Inflammatory macrophage treated with lipopolysaccharide for 1 hour (primary cell): ENCODE measurements at places on chromosomes 3 and 15.
A peak's percentile ranks its signal among the peaks of the same experiment; 100 is the strongest.

- no peak for DNase-seq
These were observed 158.3 kb downstream of the TMEM108 start for GRCh38 chr3:133196527-133196926.

DNA sequence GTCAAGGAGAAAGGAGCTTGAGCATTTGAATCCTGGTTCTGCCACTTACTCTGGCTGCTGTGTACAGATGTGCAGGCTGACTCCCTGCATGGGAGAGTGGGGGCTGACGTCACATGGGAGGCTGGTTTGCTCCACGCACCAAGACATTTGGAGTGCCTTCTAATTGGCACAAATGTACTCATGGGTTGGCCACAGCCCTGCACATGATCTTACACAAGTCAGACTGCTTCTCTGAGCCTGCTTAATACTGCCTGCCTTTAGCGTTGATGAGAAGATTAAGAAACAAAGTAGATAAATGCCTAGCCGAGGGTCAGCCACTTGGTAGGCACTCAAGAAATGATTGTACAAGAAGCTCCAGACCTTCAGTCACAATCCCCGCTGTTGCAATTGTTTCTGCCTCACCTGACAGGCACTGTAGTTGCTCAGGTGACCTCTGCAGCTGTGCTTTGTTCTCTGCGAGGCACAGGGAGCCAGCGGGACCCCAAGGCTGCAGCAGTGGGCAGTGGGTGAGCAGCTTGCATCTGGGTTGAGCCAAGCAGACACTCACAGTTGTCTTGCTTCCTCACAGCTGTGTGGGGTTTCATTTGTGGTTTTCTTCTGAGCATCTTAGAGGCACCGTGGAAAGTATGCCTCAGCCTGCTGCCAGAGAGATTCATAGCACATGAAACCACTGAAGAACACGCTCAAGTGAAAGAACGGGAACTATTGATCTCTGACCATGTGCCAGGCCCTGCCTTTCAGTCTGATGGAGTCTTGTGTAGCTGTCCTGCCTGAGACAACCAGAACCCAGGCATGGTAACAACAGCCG is 33.1 kb downstream of the GRK7 start:
- DNase-seq = peak; percentile 36

GRCh38 chr15:79090487-79091203 is at the start of gene RASGRF1:
TSS of gene RASGRF1 (minus strand) at chr15:79090780. CDS start at chr15:79090498, 282 bp downstream.
- no peak for DNase-seq

DNA sequence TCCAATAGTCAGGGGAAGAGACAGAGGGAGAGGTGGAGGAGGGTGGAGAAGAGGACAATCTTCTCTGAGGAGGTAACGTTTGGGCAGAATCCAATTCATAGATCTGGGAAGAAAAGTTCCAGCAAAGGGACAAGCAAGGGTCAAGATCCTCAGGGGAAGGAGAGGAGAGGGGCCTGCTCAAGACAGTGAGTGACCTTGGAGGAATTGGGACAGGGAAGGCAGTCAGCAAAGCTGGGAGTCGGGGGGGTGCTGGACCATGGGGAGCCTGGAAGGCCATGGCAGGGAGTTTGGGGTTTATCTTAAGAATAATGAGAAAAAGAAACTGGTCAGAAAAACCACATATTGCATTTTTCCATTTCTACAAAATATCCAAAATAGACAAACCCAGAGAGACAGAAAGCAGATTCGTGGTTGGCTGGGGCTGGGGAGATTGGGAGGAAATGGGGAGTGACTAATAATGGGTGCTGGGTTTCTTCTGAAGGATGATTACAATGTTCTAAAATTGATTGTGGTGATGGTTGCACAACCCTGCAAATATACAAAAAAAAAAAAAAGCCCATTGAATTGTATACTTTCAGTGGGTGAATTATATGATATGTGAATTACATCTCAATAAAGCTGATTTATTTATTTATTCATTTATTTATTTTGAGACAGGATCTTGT is 19.6 kb upstream of the SRP14 start:
- DNase-seq = no peak

DNA sequence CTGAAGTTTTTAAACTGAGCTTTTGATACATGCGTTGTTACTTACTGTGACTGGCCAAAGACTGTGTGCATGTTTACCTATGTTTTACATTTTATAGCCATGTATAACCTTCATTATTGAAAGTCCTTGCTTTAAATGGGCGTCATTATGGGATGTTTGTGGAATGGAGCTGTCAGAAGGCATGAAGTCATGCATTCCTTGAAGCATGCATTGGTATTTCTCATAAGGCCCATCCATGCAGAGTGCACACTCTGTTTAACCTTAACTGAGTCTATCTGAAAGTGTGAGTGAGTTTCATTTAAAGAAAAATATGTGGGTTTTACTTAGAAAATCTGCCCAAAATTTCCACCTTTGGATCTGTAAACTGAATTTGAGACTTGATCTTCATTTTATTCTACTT is 51.1 kb downstream of the PSMD6 start:
- no peak for DNase-seq

DNA sequence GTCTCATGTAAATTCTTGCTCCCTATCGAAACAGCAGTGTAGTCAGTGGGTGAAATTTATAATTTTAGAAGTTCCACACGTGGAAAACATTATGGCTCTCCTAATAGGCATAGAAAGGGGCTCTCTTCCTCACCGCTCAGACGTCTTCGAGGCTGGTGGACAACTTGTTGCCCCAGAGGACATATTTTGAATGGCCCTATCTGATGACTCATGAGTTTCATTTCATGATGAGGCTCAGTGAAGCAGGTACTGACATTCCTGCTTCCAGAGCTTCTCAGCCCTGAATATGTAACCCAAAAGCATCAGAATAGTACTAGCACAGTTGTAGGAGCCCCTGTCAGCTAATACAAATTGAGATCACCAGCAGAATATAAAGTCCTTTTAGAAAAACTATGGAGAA is 117.9 kb downstream of the HERC1 start:
- no peak for DNase-seq

DNA sequence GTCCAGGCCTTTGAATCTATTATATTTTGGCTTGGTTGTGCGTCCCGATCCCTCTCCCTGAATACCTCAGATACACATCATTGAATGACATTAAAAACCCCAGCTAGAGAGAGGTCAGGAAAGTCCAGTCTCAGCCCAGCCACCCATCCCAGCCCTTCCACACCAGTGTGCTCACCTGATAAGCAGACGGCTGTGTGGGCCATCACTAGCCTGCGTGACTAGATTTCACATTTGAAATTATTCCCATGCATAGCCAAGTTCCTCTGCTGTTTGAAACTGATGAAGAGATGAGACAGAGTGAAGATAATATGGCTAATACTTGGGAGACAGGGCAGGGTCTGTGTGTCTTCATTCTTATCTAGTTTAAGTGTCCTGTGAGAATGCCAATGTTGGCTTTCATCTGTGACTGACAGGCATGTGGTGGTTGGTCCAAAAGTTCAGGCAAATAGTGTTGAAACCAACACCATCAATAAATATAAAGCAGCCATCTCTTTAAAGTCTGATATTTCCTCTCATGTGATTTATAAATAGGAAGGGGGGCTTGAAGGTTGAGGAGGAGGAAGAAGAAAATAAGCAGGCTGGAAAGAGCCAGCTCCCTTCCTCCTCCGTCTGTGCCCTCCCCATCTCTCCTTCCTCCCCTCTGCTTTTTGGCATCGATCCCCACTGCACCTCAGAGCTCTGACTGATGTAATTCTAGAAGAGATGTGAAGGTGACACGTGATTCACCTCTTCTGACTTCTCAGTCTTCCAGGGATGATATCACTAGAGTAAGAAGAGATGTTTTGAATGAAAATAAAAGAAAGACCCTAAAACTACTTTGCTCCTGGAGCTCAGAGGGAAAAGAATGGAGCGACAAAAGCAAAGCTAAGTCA is 5.1 kb downstream of the FAM43A start:
- DNase-seq = no peak

DNA sequence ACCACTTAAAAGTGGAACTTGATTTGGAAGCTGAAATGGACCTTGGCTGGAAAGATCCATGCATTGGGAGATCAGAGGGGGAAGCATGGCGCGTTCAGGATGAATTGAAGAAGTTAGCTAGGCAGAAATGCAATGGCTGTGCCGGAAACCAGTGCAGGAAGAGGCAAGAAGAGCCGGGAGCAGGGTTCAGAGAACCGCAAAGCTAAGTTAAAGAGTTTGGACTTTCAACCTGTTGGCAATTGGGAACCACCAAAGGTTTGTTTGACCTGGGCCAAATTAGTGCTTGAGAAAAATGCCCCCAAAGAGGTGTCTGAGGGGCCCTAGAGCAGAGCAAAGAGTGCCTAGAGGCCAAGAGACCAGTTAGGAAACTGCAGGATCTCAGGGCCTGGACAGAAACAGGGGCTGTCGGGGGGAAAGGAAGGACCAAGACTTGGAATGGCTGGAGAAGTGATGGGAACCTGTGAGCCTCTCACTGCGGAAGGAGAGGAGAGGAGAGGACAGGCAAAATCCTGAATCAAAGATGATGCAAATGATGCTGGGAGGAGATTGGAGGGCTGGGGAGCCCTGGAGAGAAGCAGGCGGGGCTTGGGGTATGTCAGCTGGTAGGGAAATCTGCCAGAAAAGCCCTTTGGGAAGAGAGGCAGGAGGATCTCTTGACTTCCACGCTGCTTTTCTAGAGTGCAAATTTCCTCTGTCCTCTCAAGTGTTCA is 49.3 kb downstream of the FAM174B start:
- DNase-seq = no peak

GRCh38 chr3:119329551-119329950 is 35.4 kb downstream of the ARHGAP31 start:
- no peak for DNase-seq

- no peak for DNase-seq
These were observed 566.7 kb upstream of the NECTIN3 start for GRCh38 chr3:110504901-110505300.

GRCh38 chr3:171168086-171168485 is 141.6 kb upstream of the SLC2A2 start:
- DNase-seq = no peak

GRCh38 chr3:122219242-122219872 is 35.9 kb downstream of the CASR start:
- no peak for DNase-seq

- DNase-seq = no peak
These were observed at the start of gene ERC2 for GRCh38 chr3:56468184-56469106. TSS of gene ERC2 (minus strand) at chr3:56468467.

DNA sequence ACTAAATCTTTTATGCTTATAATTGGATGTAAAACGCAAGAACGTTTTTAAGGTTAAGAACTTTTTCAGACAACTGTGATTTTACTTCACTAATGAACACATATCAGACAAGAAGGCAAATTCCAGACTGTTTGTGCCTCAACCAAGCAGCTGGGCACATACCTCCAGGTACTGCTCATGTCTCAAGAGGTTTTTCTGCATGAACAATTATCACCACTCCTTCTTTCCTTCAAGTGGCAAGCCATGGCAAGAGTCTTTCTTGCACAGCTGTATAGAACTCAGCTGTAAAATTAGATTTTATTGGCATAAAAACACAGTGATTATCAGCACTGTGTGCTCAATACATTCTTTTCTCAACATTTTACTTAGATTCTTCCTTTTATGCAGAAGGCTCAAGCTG is 64.3 kb downstream of the FNDC3B start:
- DNase-seq = no peak

DNA sequence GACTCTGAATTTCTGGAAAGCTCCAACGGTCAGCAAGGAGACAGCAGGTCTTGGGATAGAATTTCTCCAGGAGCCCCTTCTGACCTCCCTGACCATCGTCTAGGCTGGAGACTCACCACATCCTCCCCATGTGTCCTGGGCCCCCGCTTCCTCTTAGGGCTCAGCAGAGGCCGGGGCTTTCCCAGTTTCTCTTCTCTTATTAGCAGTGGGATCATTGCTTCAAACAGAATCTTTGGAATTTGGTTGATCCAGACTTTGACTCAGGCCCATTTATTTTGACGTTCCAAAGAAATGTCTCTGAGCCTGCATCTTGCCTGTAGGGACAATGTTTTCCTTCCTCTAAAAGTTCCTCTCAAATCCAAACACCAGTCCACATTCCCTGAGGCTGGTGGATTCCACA is 38.4 kb upstream of the SLC6A6 start:
- peak; percentile 81 for DNase-seq

DNA sequence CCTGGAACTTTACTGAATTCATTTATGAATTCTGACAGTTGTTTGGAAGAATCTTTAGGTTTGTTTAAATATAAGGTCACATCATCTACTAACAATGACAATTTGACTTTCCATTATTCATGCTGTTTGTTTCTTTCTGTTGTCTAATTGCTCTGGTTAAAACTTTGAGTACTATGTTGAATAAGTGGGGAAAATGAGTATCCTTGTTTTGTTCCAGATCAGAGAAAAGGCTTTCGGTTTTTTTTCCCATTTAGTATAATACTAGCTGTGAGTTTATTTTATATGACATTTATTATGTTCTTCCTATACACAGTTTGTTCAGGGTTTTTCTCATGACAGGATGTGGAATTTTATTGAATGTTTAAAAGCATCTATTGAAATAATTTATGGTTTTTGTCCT is 11.3 kb upstream of the TUBGCP5 start:
- DNase-seq = no peak

GRCh38 chr3:67075295-67075694 is 77.2 kb downstream of the KBTBD8 start:
- no peak for DNase-seq

GRCh38 chr3:108133858-108134554 is 43.2 kb upstream of the CD47 start:
- DNase-seq = no peak

DNA sequence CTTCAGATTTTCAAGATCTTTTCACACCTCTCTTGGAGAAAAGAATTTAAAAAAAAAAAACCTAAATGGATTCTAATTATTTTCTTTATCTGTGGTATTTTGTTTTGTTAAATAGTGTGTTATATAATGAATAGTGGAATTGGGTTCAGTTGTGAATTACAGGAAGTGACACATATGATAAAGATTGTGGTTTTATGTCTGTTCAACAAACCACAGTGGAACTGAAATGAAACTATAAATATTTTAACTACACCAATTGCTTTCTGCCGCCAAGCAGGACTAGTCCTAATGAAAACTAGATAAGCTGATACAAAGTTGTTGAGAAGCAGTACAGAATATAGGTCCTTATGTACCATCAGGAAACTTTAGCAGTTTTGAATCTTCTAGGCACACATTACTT is 121.6 kb downstream of the UBE2E2 start:
- peak; percentile 25 for DNase-seq

DNA sequence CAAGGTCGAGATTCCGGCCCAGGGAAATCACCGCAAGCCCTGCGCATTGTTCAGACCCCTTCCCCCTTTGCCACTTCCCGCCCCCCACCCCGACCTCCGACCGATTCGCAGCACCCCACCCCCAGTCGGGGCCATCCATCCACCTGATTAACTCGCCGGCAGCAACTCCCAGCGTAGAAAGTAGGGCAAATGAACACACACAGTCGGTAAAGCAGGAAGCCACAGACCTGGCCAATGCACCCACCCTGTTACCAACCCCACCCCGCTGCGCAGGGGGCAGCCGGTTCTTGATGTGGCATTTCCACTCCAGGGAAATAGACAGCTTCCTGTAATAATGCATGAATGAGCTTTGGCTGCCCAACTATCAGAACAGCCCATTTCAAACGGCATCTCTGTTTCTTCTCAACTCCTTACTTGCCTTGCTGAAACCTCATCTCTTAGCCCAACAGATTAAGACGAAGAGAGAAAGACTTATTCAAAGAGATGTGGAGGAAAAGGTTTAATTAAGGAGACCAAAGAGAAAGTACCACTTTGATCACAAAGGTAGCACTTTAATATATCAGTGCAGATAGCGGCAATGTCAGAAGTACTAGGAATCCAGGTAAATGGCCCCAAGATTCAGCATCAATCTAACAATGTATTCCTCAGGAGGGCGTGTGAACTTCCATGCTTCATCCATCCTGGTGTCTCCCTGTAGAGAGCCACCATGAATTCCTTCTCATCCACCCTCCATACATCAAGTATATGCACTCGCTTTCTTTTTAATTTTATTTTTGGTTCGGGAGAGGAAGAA is 1.9 kb downstream of the TNIK start:
- no peak for DNase-seq
